ENCODE measurements at places on chromosomes 16 and 17.

DNA sequence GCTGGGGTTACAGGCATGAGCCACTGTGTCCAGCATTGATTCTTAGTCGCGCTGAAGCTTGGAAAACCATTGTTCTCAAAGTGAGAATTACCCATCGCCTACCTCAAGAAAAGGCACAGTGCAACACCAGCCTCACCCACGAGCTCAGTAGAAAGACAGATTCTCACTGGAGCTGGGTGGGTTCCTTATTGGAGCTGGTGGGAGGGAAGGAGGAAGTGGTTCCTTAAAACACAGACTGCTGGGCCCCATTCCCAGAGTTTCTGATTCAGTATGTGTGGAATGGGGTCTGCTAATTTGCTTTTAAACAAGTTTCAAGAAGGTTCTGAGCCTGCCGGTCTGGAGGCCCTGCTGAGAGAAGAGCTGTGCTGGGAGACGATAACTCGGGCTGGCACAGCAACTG, 264.7 kb downstream of the ENGASE start:
- no peak for DNase-seq

DNA sequence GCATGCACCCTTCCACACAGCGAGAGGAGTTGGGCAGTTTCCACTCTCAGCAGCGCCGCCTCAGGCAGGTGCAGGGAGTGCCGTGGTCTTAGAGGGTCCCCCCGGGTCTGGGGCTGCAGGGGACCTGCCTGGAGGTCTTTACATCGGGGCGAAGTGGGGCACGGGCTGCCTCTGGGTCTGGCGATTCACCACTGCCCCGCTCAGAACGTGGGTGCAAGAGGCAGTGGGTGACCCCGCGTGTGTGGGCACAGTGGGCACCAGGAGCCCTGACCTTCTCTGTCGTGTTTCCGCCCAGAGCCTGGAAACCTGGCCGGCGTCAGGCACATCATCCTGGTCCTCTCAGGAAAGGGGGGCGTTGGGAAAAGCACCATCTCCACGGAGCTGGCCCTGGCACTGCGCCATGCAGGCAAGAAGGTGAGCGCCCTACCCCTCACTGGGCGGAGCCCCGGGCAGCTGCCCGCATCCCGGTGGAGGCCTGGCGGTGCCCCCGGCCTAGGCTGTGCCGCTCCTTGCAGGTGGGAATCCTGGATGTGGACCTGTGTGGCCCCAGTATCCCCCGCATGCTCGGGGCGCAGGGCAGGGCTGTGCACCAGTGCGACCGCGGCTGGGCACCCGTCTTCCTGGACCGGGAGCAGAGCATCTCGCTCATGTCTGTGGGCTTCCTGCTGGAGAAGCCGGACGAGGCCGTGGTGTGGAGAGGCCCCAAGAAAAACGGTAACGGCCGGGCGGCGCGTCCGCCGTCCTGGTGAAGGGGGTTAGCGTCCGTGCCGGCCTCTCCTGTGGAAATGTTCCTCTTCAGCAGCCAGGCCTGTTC, 3.7 kb downstream of the NUBP2 start:
- DNase-seq = no peak

GRCh38 chr17:37643869-37644268, 623 bp upstream of the DDX52 start:
- no peak for DNase-seq

- no peak for DNase-seq
Observed at GRCh38 chr16:50690177-50690576, 3.2 kb upstream of the NOD2 start.

DNA sequence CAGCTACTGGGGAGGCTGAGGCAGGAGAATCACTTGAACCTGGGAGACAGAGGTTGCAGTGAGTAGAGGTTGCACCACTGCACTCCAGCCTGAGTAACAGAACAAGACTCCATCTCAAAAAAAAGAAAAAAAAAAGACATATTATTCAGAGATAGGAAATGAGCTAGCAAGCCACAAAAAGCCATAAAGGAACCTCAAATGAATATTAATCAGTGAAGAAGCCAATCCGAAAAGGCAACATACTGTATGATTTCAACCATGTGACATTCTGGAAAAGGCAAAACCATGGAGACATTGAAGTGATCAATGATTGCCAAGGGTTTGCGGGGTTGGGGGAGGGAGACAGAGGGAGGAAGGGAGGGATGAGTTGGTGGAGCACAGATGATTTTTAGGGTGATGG, 8.4 kb upstream of the EXOC7 start:
- DNase-seq = no peak

DNA sequence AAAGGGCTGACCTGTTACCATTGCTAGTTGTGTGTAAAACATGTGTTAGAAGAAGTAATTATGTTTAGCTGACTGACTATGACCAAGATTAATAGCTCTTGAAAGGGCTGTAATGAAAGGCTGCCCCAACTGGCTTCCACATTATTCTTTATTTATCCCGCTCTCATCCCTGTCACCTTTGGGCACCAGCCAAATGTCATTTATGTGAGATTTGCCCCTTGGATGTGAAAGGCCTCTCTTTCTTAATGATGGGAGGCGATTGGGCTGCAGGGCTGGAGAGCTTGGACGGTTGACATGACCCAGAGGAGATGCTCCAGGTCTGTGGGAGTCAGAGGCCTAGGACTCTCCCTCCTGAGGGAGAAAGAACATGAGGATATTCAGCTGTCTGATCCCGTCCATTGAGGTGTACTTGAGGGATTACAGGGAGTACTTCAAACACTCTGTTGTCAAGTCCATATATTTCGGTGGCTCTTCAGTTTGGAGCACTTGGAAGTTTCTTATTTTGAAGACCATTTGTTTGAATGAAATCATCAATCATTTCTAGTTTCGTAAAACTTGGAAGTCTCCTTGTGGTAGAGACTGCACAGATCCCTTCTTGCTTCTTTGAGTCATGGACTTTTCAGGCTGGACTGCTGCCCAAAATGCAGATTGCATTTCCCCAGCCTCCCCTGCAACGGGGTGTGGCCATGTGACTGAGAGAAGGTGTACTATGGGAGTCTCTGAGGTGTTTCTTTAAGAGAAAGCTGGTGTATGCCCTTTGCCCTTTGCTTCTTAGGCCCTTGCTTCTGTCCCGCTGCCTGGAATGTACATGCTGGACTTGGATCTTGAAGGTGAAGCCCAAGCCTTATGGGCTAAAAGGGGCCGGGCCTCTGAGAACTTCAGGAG, 51.3 kb downstream of the FTO start:
- no peak for DNase-seq

- no peak for DNase-seq
Observed at GRCh38 chr17:20952183-20952582, 90.6 kb downstream of the USP22 start.

Measured in stimulated activated CD4-positive, alpha-beta T cell treated with anti-CD3 and anti-CD28 coated beads, Interleukin-15, amount 100 ng/mL, for 48 hours (primary cell).